Stimulated activated CD4-positive, alpha-beta T cell treated with anti-CD3 and anti-CD28 coated beads, Interleukin-4, amount 100 ng/mL, for 24 hours (primary cell): ENCODE measurements at places on chromosomes 5 and 9.

DNA sequence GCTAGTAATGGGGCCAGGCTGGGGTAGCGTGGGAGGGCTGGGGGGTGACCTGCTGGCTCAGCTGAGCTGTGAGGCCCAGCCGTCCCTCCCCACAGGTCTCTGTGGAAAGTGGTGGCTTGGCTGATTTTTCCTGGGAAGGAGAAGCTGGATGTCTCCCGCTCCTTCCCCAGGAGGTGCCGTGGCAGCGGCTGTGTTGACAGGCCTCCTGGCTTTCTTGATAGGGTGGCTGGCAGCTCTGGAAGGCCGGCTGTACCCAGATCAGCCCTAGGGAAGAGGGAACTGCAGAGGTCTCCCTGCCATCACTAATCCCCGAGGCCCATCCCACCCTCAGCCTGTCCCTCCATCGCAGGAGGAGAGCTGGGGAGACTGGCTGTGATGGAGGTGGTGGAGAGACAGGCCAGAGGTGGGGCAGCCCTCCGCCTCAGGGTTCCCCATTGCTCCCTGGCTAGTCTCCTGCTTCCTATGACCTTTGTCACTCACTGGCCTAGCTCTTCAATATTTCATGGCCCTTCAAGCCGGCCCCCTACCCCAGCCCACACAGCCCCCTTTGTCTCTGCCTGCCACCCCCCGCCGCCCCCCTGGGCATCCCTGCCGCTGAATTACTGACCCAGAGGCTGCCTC is 6.8 kb downstream of the CXXC5 start:
- DNase-seq, result no peak

DNA sequence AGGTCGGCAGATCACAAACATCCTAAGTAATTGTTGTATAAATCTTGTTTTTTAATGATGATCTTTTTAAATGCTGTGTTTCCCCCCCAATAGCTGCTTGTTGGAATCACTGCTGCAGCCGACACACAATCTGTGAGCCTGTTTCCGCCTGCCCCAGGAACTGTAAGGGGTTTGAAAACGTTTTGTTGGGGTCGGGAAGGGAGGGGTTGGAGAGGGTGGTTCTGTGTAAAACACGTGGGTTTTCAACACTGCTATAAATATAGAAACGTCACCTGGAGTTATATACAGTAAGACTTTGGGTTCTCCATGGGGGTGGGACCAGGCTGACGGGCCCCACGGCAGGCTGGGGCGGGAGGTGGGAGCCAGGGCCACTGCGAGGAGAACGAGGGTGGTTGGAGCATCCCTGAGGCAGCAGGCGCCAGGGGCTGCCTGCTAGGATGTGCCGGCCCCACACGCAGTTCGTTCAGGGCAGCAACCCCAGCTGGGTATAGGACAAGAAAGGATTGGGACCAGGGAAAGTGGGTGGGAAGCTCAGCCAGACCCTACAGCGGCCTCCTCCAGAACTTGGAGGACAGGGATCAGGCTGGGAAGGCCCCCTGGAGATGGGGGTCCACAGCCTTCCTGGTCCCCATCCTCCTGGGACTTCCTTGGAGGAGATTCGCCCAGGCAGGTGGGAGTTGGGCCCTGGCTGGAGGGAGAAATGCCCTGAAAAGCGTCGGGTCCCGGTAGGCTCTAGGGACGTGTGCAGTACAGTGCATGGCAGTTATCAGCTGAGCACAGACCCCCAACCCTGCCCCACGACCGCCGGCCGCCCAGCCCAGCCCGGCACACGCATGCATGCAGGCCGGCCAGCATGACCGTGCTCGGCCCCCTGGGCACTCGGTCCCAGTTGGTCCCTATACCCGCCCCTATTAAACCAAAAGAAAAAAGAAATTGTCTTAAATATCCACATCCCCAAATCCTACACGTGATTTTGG is 9.7 kb downstream of the RNF44 start:
- DNase-seq, result no peak

DNA sequence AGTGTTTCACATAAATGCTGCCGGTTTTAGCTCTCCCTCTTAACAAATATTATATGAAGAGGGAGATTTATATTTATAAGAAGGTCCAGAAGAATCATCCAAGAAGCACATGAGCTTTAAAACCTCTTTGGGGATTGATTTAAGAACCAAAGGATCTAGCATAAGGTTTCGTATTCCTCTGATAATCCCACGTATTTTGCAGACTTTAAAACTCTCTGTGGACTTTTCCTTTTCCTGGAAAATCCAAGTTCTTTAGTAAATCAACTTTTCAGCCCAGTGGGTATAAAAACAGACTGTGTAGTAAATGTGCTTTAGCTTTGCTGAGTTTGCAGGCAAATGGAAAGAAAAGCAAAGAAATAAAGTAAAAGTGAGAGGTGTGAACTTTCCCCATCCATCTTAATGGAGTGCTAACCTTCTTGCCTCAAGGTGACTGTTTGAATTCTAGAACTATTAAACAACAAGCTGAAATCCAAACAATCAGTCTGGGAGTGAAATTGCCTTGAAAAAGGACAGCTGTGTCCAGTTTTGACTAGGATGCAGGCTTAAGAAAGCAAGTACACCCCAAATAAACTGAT is 363.4 kb upstream of the SLC24A2 start:
- DNase-seq, result no peak

GRCh38 chr5:132460846-132461568 is 29.6 kb downstream of the IRF1 start:
- DNase-seq, result no peak

GRCh38 chr9:96116275-96117064 is 185.5 kb downstream of the HSD17B3 start:
- DNase-seq, result no peak

DNA sequence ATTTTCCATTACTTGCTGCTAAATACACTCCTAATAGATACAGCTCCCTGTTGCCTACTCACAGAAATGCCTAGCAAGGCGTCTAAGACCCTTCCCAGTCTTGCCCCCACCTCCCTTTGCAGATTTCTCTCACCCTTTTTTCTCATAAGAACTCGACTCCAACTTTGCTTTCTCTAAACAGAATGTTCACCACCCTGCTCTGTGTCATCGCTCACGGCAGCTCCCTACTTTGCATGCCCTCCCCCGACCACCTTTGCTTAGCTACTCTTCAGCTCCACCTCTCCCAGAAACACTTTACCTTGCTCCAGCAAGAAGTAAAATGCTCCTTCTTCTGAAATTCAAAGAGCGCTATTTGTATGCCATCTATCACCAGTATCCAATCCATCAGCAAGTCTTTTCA is 15.2 kb upstream of the PPP1R2B start:
- no peak for DNase-seq

DNA sequence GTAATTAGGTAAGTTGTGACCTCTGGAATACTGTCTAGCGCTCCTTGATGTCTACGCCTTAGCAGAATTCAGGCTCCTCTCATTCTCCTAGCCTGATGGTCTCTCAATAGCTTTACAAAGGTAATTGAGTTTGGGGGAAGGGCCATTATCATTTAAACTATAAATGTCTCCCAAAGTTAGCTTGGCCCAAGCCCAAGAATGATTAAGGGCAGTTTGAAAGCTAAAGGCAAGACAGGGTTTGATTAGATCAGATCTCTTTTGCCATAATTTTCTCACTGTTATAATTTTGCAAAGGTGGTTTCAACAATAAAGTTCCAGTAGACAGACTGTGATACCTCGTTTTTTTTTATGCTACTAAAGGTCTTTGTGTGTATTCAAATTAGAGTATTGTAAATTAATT is 3.7 kb upstream of the SLC30A5 start:
- no peak for DNase-seq

GRCh38 chr5:102834438-102834964 is 79.4 kb downstream of the PAM start:
- DNase-seq, result no peak
